ENCODE measurements at places on chromosomes 12 and 14. TPM values are rescaled to one million over a fixed set of nuclear protein-coding genes. Genes with fewer than 3 reads are reported as not detected.

DNA sequence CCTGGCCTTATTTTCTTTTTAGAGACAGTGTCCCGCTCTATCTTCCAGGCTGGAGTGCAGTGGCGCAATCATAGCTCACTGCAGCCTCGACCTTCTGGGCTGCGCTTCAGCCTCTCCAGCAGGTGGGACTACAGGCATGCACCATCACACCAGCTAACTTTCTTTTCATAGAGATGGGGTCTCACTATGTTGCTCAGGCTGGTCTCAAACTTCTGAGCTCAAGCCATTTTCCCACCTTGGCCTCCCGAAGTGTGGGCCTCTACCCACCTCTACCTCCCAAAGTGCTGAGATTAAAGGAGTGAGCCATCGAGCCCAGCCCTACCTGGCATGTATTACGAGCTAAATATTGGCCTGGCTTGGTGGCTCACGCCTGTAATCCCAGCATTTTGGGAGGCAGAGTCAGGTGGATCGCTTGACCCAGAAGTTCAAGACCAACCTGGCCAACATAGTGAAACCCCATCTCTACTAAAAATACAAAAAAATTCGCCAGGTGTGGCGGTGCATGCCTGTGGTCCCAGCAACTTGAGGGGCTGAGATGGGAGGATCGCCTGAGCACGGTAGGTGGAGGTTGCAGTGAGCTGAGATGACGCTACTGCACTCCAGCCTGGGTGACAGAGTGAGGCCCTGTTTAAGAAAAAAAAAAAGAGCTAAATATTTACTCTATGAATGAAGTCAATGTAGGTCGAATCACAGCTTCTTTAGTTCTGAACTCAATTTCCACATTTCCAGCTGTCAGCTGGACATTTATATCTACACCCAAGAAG lies 7.6 kb upstream of the RILPL1 start:
- DNase-seq, result no peak

GRCh38 chr12:67411562-67411961 lies 142.4 kb downstream of the CAND1 start:
- DNase-seq, result no peak

- DNase-seq, result no peak
Measured at GRCh38 chr14:54743382-54743781, 159.2 kb downstream of the GCH1 start.

DNA sequence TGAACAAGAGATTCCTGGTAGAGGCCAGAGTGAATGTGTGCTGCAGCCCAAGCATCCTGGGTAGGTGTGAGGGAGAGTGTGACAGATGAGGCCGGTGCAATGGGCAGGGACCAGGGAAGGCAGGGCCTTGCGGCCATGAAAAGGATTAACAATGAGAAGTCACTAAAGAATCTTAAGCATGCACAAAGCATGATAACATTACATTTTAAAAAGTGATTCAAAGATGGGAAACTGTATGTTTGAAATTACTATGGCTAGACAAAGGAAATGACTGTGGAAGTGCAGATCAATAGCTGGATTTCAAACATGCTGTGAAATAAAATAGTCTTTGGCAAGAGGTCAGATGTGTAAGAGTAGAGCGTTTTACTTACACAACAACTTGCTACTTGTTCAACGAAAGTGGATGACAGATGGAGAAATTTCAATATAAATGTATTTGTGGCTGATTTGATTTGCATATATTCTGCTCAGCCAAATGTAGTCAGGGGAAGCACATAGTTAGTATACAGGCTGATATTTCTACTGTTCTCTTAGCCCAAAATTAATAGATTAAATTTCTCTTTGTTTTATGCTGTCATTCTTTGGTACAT lies 175.5 kb downstream of the CCDC59 start:
- no peak for DNase-seq

GRCh38 chr12:85630851-85631250 lies 205.4 kb downstream of the RASSF9 start:
- DNase-seq, result no peak

- DNase-seq, result no peak
Measured at GRCh38 chr14:65333943-65334687, 78.4 kb upstream of the FUT8 start.

- no peak for DNase-seq
Measured at GRCh38 chr12:104873374-104873773, 84.7 kb downstream of the SLC41A2 start.

- DNase-seq, result no peak
Measured at GRCh38 chr14:71141701-71142374, 234.6 kb downstream of the PCNX1 start.

DNA sequence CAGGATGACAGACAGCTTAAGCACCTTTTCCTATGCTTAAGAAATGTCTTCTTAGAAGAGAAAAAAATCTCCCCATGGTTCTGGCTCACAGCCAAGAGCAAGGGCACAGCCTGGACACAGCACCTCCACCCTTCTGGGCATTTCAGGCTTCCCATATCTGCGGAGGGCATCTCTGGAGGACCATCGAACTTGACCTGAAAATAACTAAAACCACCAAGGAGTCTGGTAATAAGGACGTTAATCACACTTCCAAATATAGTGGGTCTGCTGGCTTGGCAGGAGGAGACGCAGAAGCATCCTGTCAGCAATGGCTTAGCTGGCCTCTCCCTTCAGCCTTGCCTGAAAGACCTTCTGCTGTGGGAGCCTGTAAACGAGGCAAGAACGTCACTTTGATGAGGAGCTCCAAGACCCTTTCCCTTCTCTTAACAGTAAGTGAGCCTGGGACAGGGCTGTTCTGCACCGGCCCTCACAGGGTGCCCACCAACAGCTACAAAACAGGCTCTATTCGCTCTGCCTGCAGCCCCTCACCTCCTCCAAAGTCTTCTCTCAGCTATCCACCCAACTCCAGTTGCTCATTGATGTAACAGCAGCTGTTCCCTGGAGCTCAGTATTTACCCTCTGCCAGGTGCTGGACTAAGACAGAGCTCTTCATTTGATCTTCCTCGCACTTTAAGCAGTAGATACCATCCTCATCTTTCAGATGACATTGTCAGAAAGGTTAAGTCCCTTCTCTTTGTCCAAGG lies 13.2 kb downstream of the SETD3 start:
- DNase-seq, result no peak

- no peak for DNase-seq
Measured at GRCh38 chr12:4147031-4147481, 126.5 kb upstream of the CCND2 start.

GRCh38 chr12:131046813-131047788 lies 93.4 kb downstream of the ADGRD1 start:
- peak; percentile 73 for DNase-seq

GRCh38 chr12:112330706-112331105 lies 51.5 kb downstream of the HECTD4 start:
- DNase-seq, result no peak

DNA sequence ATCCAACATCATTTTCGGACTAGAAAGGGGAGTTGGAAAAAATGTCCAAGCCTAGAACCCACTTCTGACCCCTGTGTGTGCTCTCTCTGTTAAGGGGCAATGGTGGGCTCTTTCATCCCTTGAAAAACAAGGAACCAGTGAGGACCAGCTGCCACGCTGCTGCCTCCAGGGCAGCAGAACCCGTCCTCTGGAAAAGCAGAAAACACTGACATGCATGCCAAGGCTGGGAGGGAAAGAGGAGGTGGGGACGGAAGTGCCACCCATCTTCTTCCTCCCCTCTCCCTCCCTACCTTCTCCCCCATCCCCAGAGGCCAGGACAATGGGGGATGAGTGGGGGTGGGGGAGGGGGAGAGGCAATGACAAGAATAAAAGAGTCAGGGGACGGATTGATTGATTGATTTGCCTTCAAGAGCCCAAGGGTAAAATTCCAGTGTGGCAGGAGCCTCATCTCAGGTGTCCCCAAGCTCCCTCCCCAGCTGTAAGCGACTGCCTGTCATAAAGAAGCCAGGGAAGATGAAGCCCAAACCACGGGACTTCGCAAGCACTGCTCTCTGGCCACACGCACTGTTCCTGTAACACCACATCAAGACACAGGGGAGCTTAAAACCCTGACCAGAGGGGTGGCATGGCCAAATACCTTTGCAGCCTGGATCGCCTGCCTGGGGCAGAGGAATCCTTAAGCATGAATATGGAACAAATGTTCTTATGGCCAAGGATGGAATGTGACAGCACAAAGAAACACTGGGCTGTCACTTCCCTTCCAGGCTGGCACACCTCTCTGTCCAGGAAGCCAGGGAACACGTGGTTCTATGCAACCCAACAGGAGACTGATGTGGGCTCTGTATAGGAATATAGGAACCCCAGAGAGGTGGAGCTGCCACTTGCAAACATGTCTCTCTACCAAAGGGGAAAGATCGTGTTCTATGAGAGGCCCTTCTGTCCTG lies 38.9 kb upstream of the BDKRB2 start:
- DNase-seq, result no peak

DNA sequence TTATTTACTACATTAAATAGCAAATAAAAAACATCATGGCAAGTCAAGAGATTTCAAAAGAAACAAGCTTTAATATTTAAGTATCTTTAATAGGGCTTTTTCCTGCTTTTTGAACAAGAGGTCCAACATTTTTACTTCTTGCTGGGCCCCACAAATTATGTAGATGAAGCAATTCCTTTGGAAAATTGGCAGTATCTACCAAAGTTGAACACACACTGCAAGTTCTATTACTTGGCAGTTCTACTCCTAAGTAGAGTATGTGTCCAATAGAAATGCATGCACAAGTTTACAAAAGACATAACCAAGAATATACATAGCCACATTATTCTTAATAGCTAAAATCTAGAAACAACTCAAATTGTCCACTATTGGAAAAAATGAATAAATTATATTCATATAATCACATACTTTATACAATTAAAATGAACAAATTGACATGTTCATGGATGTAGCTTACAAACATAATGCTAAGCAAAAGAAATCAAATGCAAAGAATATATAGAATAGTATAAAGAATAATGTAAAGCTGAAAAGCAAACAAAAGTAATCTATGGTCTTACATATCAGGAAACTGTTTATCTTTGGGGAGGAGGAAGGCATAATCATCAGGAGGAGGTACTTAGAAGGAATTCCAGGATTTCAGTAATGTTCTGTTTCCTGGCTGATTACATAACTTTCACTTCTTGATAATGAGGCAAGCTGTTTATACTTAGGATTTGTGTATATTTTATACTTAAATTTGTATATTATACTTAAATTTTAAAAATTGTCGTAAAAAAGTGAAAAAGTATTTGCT lies 6.5 kb upstream of the TMBIM4 start:
- DNase-seq, result no peak

DNA sequence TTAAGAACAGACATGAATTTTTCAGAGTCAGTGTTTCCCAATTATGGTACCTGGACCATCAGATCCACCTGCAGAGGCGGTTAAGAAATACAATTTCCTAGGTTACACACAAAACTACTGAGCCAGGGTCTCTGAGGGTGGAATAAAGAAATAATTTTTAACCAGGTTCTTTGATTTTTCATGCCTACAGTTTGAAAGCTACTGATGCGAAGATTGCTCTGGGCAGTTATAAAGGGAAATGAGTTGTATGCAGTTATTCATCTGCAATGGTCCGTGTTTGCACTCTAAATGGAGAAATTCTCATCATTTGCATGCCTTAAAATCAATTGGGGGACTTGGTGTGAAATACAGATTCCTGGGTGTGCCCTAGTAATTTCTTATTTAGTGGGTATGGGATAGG lies 89.7 kb downstream of the ERGIC2 start:
- DNase-seq, result no peak

DNA sequence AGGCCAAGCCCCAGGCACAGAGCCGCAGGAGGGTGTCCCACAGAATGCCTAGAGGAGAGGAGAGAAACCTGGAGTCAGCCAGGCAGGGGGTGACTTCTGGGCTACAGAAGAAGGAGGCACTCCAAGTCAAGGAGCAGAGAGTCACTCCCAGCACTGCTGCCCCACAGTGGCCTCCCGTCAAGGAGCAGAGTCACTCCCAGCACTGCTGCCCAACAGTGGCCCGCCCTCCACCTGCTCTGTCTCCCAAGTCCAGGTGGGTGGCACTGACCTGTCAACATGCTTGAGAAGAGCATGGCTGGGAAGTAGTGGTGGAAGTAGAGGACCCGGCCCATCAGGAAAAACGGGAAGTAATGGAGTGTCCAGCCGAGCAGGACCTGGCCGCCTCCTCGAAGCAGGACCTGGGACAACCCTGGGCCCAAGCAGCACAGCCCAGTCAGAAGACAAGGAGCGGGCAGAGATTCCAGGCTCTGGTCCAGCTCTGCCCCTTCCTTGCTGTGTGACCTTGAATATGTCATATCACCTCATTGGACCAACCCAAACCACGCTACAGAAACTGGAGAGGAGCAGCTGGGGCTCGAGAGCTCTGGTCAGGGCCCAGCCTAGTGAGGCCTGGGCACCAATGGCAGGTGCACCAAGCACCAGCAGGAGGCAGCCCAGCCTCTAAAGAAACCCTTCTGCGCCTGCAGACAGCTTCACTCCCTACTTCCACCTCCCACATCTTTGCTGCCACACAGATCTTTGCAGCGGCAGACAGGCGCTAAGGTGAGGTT lies 7.6 kb upstream of the NGB start:
- DNase-seq, result no peak

The BIN2 gene
- polyA plus RNA-seq, result 0.72 TPM

The SLC15A5 gene
- polyA plus RNA-seq, result not detected

The ANO2 gene
- 3.8 TPM for polyA plus RNA-seq

The FBXO21 gene
- polyA plus RNA-seq, result 23.9 TPM

The RHOJ gene
- 10.4 TPM for polyA plus RNA-seq

The CDH24 gene
- polyA plus RNA-seq, result 2.8 TPM

The RNASE4 gene
- polyA plus RNA-seq, result 9.8 TPM

The PGF gene
- 5.0 TPM for polyA plus RNA-seq
